T-cell (primary cell): ENCODE measurements at places on chromosomes 1 and 21.

GRCh38 chr1:109149874-109150601, 36.1 kb downstream of the ELAPOR1 start:
- no peak for DNase-seq

- no peak for DNase-seq
Measured at GRCh38 chr1:1124786-1125642, 9.1 kb upstream of the C1orf159 start.

GRCh38 chr1:110800079-110800478, 72.9 kb upstream of the CD53 start:
- DNase-seq: no peak

DNA sequence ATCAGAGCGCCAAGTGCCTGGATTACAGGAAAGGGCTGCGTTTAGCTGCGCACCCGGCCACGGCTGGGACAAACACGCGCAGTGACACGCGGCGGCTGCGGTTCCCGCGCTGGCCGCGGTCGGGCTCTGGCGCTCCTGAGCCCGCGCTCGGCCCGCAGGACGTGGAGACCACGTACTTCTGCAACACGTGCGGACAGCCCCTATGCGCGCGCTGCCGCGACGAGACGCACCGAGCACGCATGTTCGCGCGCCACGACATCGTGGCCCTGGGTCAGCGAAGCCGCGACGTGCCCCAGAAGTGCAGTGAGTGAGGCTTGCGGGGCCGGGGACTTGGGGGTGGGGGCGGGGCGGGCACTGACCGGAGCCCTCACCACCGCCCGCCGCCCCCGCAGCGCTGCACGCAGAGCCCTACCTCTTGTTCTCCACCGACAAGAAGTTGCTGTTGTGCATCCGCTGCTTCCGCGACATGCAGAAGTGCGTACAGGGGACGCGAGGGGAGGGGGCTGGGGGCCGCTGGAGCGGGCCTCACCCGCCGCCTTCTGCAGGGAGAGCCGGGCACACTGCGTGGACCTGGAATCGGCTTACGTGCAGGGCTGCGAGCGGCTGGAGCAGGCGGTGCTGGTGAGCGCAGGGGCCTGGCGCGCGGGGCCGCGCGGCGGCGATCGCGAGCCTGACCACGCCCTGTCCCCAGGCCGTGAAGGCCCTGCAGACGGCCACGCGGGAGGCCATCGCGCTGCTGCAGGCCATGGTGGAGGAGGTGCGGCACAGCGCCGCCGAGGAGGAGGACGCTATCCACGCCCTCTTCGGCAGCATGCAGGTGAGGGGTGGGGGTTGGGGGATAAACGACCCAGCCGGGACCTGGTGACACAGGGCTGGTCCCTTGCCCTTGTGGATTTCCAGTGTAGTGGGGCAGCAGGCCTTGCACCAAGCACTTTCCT, 3.1 kb downstream of the RNF207 start:
- no peak for DNase-seq

DNA sequence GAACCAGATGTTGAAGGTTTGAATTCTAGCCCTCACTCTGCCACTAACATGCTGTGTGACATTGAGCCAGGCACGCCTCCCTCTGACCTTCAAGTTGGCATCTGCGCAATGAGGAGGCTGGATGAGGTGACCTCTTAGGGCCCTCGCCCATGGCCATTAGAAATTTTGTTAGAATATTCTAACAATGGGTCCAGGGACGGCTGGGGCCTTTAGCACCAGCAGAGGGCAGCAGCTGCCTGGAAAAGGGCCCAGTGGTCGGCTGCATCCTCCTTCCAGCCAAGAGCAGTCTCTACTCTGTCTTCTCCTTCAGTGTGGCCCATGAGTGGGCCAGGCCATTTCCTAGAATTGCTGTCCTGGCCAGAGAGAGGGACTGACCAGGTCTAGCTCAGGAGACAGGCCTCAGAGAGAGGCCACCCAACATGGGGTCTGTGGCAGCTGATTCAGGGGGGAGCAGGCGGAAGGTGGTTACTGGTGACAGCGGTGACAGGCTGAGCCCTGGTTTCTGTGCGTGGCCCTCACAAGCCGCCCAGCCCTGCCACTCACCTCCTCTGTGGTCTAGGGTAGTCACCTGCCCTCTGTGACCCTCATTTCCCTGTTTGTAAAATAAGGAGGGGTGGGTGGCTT, 101.3 kb upstream of the ACTL8 start:
- DNase-seq: peak; percentile 7

DNA sequence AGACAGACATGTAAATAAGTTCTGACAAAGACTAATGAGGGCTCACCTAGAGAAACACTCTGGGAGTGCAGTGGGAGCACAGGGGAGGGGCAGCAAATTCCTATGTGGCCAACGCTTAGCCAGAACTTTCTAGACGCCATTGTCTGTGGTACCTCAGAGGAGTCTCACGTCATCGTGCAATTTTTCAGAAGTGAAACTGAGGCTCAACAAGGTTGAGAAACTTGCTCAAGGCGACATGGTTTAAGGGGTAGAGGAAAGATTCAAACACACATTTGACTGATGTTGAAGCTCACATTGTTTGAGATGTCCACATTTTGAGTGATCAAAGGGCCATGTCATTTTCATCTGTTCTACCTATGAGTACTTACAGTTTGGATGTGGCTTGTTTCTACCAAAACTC, 152.6 kb upstream of the LMO4 start:
- no peak for DNase-seq
